ENCODE measurements at places on chromosomes 11 and 22.

DNA sequence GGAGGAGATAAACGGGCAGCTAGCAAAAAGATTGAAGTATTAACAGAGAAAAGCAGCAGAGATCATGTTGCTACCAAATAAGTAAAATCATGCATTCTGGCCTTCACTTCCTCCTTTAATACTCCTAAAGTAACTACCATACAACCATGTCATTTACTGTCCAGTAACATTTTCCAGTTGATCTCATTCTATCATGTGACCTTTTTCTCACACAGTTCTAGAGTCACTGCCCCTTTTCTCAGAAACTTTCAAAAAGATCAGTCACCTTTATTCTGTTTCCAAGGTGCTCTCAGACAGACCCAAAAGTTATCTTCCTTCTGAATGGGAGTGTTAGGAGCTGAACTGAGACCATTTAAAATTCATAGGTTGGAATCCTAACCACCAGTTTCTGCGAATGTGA lies 984.4 kb downstream of the FAM181B start:
- no peak for DNase-seq

DNA sequence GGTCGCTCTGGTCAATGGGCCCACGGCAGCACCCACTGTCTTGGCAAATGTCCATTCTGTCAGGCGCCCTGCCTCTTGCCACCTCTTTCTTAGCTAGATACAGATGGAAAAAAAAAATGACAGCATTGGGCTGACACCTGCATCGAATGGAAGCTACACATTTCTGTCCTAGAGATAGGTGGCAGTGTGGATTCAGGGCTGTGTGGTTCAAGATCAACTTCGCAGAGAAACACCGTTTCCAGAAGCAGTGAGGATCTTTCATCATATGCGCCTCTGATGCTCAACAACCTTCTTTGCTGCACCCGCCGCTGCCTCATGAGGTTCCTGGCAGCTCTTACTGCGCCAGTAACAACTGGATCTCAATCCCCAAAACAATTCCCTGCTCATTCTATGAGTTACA lies 236.3 kb downstream of the KIRREL3 start:
- no peak for DNase-seq

- DNase-seq, result no peak
Observed at GRCh38 chr11:91654686-91655085, 569.9 kb upstream of the FAT3 start.

- DNase-seq, result no peak
Observed at GRCh38 chr11:131824771-131825170, 454.4 kb downstream of the NTM start.

GRCh38 chr22:38038426-38038825 lies 18.8 kb upstream of the PICK1 start:
- DNase-seq, result no peak

DNA sequence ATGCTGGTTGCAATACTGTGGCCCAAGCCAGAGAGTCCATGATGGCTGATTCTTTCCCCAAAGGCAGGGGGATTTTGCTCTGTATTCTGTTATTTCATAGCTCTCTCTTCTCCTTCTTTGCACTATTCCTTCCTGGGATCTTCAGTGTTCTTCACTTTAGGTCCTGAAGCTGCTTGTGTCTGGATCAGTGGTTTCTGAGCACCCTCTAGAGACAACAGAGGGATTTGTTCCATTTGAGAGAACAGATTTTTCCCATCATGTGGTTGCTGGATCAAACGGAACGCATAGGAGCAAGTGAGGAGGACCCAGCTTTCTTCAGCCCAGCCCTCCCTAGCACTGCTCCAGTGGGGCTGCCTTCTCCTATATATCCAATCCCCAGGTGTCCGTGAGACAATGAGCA lies 68.7 kb upstream of the SYN3 start:
- no peak for DNase-seq

DNA sequence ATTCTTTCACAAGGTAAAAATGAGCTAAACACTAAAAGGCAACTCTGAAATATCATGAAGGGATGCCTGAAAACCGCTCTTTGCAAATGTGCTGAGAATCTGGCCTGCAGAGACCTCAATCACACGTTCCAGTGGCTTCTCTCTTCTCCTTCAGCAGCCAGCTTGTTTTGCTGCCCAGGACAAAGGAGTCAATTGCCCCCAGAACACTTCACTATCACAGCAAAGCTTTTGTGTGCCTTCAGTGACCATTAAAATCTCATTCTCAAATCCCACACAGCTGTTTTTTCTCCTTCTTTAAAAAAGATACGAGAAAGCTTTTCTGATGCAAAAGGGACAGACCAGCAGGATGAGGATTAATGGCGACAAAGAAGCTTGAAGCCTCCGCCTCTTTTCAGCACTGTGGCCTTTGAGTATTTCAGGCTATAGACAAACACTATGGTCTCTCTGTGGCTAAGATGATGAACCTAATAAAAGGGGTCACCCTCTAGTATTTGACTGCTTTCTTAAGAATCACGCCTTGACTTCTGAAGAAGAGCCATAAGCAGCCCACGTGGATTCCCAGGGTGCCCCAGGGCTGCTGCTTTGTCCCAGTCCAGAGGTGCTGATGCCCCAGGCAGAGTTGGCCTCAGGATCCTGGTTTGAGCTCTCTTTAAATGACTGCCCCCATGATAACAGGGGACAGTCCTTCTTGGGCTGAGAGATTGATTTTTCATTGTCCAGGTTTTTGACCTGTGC lies 33.4 kb upstream of the NRIP3 start:
- DNase-seq, result no peak

Measured in effector memory CD4-positive, alpha-beta T cell (primary cell).